HepG2 (cell line): ENCODE measurements at places on chromosomes 4 and X. TPM values are rescaled to one million over a fixed set of nuclear protein-coding genes. Genes with fewer than 3 reads are reported as not detected.

DNA sequence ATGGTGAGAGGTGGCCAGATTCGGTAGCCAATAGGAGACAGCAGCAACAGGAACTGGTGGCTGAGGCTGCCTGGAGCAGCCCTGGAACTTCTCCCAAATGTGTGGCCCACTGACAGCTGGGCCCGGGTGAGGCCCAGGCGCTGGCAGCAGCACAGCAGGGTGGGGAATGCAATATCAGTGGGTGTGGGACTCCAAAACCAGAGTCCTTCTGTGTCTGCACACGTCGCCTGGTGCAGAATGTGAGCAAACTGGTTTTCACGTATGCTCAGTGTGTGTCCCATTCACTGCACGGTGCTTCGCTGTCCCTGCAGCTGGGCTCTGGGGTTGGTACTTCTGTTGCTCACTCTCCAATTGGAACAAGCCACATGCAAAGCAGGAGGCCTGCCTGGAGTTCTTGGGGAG lies 14.4 kb upstream of the CENPU start:
- no peaks in the 10 kb centered on the region for H3K27me3 ChIP-seq
- H3K4me1 ChIP-seq, result peaks cover 43% of the 10 kb centered on the region
- no peak overlapping the region for H3K27ac ChIP-seq
- no peak overlapping the region for H3K4me3 ChIP-seq
- no peaks in the 10 kb centered on the region for H3K36me3 ChIP-seq

RAB33A gene
- not detected in 2 replicates for total RNA-seq

XG gene
- total RNA-seq, result not detected in 2 replicates

DNA sequence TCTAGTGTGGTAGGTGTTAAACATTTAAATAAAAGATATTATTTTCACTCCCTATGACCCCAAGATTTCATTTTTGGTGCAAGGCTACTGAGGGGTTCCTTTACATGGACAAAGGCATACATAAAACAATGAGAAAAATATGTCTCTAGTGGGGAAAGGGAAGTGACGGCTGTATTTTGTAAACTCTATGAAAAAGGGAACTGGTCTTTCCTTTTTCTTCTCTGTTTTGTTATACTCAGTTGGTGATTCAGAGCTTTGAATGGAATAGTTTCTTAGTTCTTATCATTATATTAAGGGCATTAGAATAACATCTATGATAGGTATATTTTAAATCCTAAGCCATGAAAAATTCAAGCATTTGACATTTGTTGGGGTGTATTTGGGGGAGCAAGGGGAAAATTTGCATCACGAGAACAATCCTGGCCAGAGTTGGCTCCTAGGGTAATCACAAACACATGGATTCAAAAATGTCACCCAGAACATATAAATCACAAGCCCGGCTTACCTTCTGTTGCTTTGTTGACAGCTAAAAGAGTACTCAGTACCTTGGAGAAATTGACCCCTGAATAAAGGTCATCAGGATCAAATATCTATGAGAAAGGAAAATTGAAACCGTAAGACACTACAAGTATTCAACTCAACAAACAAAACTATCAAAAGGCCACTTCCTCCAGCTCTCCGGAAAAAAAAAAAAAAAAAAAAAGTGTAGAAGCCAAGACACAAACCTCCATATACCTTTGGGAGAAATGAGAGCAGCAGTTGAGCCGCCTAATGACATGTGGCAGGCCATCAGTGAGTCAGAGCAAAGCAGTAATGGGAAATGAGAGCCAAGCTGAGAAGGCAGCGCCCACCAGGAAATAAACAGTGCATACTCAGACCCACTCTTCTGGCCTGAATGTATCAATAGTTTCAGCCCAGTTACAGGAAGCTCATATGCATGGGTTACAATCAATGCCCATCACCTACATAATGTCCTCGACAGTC lies 33.4 kb downstream of the ARHGEF6 start:
- H3K27ac ChIP-seq, result no peak overlapping the region
- H3K27me3 ChIP-seq, result no peaks in the 10 kb centered on the region
- H3K4me3 ChIP-seq, result no peak overlapping the region
- no peaks in the 10 kb centered on the region for H3K4me1 ChIP-seq

DNA sequence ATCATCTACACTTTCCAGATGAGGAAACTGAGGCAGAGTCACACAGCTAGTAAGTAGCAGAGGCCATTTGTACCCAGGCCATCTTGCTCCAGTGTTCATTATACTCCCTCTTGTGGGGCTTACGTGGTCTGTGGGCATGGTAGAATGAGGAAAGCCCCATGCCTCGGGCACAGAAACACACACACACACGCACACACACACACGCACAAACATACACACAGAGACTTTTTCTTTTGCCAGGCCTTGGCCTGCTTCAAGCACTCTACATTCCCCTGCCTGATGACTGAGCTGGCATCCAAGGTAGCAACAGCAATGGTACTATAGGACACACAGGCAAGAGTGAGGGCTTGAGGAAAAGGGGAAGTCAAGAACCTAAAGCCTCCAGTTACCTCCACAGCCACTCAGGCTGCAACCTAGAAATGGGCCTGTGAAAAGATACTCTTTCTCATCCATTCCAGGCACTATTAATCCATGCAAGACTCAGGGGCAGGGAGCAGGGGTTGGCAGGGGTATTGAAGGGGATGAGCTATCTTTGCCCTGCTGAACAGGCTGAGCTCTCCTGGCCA lies 43.6 kb downstream of the STARD8 start:
- peaks cover 22% of the 10 kb centered on the region for H3K4me1 ChIP-seq
- no peak overlapping the region for H3K4me3 ChIP-seq
- no peaks in the 10 kb centered on the region for H3K36me3 ChIP-seq
- H3K27me3 ChIP-seq, result peaks cover 7% of the 10 kb centered on the region; the same call in 1 of the 3 replicates
- no peak overlapping the region for H3K27ac ChIP-seq

SPATA4 gene
- not detected in 2 replicates for total RNA-seq

DNA sequence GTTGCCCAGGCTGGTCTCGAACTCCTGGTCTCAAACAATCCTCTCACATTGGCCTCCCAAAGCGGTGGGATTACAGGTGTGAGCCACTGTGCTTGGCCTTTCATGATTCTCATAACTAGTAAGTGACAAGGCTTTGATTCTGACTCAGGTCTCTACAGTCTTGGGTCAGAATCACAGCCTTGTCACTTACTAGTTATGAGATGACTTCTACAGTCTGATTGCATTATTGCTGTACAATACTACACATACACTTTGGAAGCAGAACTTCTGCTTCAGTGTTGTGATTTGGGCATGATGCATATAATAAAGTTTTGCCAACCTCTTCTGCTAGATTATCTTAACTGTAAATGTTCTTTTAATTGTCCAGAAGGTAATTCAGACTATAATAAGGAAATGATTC lies 123.3 kb downstream of the KDM6A start:
- H3K27ac ChIP-seq, result no peak overlapping the region
- H3K36me3 ChIP-seq, result no peaks in the 10 kb centered on the region
- no peak overlapping the region for H3K4me3 ChIP-seq
- H3K27me3 ChIP-seq, result no peaks in the 10 kb centered on the region
- DNase-seq, result no peak
- H3K4me1 ChIP-seq, result no peaks in the 10 kb centered on the region

- no peak overlapping the region for H3K4me3 ChIP-seq
- no peak overlapping the region for H3K27ac ChIP-seq
- no peaks in the 10 kb centered on the region for H3K27me3 ChIP-seq
- H3K36me3 ChIP-seq, result no peaks in the 10 kb centered on the region
- DNase-seq, result no peak
These were observed 1673.8 kb upstream of the AGA start for GRCh38 chr4:179116011-179116410.

GRCh38 chrX:99703473-99703872 lies 706.6 kb downstream of the PCDH19 start:
- H3K4me1 ChIP-seq, result no peaks in the 10 kb centered on the region
- no peak overlapping the region for H3K4me3 ChIP-seq
